ENCODE measurements at places on chromosomes 7 and 10.

- DNase-seq: peak; percentile 69
These were observed 53.7 kb upstream of the ZNF273 start for GRCh38 chr7:64849250-64849923.

- peak; percentile 10 for DNase-seq
These were observed 178.5 kb downstream of the MACC1 start for GRCh38 chr7:20038676-20039075.

DNA sequence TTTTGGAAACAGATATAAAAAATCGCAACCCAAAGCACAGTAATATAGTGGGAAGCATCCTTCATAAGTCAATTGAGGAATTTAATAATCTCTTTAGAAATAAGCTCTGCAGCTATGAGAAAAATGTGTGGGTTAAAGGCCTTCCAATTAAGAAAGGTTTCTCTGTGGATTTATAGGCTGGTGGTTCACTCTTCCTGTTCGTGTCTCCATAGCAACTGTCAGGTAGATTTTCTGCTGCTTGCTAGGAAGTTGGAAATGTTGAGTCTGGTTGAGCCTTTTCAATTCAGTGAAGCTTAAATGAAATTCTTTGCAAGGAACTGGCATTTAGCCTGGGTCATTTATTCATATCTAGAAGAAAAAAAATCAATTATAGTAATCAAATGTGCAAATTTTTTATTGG, 652.8 kb upstream of the CELF2 start:
- DNase-seq: no peak

DNA sequence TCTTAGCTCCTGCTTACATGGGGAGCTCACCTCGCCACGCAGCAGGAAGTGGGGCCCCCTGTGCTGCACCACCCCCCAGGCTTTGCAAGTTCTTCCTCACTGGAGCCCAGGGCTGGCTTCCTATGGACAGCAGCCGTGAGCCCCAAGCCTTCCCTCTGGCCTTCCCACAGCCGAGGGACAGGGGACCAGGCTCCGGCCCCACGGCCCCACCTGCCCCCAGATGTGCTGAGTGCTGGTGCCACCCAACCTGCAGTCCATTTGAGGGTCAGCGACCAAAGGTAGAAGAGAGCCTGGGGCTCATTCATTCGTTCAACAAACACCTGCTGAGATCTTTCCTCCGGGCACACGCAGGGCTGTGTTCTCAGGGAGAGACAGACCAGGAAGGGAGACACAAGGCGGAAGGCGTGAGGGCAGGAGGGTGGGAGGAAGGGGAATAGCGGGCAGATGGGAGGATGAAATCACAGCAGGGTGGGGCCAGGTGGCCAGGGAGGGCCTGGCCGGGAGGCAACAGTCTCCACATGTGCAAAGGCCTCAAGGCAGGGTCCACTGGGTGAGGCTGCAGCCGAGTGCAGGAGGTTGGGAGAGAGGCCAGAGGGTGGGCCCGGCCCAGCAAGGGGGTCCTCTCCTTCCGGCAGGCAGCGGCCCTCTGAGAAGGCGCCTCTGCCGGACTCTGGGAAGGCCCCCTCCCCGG, 100.1 kb downstream of the FOXL3 start:
- no peak for DNase-seq

DNA sequence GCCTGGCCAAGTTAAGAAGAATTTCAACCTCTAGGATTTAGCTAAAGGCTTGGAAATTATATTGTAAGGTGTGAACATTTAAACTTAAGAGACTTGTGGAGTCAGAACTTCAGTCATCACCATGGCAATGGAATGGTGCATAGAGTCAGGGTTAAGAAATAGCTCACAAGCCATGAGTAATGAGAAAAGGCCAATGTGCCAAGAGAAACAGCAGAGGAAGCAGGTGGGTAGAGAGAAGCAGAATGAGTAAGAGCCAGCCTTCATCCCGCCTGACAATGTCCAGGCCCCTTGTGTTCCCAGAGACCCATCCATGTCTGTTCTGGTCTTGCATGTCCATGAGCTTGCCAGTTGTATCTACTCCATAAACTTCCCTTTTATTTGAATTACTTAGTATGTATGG, 62.6 kb upstream of the TBX20 start:
- peak; percentile 1 for DNase-seq

Data from GM23248 (cell line).